ENCODE measurements at places on chromosomes 1 and 21.

DNA sequence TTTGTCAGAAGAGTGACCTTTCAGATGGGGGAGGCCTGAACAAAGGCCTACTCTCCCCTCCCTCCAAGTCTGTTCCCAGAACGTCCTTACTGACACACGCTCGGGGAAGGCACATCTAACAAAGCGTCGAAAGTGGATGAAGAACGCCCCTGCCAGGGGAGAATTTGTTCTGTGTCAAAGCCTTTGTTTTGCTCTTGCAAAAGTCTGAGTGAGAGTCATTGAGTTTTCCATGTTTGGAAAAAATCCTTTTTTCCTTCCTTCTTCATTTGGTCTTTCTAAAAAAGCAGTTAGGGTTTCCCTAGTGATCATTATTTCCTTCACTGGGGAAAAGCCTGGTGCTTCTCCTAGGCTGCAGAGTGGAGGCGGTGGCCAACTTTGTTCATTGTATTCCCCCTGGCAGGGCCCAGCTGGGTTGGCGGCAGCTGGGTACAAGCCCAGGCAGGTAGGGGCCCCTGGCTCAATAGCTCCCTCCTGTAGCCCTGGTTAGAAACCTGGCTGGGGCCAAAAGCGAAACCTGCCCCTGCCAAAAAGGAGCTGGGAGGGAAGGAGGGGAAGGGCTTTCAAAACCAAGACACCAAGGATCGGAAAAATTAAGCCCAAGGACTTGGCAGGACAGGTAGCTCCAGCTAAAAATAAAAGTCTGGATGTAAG lies 81.1 kb downstream of the ITPKB start:
- peak; percentile 87 for DNase-seq

DNA sequence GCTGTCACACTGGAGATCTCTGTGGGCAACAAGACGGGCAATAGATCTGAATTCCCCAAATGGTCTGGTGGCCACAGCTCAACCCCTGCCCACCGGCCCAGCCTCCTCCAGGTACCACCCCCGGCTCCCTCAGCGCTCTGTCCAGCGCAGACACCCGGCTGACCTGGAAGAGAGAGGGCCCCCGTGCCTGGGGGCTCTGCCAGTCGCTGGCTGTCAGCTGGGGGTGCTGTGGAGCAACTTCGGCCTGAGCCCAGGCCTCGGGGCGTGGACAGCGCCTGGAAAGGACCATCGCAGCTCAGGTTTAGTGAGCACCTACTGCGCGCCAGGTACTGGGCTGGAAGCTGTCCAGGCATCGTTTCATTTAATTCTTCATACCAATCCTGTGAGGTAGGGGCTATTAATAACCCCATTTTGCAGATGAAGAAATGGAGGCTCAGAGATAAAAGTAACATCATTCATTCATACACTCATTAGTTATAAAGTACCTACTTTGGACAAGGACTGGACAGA lies 51.0 kb downstream of the AHDC1 start:
- no peak for DNase-seq

DNA sequence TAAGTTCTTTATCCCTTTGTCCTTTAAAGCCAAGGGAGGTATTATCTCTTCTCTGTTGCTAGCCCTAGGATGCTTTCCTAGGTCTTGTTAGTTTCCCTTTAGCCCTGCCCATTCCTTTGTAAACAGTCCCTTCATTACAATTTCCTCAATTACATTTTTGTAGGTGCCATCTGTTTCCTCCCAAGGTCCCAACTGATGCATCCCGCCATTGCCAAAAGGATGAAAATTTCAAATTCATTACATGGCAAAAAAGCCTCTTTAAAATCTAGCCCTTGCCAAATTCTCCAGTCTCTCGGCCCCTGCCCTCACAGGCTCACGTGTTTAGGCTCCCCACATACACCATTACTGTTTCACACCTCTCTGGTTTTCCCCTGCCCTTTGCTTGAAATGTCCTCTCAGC lies 151.9 kb upstream of the C1orf87 start:
- DNase-seq = no peak

DNA sequence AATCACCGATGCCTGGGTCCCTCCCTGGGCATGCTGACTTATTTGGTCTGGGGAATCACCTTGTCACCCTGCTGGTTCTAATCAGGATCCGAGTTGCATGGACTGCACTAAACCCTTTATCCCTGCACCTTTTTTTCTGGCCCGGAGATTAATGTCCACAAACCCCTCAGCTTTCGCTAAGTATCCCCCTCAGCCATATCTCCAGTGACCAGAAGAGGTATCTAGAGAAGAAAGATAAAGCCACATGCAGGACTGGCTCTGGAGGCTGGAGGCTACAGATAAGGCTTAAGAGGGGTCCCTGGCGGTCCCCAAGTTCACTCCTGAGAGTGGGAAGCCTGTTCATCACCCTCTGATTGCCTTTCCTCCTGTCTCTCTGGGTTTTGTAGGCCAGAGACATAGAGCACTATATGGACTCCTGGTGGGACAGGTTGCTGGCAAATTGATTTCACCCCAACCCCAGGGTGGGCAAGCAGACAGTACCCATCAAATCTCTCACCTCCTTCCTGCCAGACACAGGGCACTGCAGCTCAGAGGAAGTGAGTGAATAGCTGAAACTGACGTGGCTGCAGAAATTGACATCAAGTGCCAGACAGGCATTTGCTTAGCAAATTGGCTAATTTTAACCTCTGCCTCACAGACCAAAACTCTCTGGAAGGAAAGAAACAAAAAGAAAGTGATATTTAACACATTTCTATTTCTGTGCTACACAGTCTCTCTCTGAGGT lies 38.8 kb downstream of the HMGB4 start:
- DNase-seq = no peak

- DNase-seq = no peak
Measured at GRCh38 chr1:178134061-178134460, 40.2 kb downstream of the RASAL2 start.

DNA sequence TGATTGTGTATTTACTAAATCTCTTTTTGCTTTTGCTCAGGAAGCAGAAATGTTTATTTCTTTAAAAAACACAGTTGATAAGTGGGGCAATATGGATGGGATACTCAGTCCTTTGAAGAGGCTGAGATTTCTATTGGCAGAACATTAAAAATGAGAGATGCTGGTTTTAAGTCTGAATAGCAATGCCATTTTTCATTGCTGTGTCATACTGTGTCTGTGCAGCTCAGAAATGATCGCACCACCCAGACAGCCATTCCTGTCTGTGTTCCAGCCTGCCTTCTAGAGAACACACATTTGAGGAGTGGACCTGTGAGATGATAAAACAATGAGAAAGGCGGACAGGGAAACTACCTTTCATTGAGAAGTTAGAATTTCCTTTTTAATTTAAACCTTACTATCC lies 231.2 kb upstream of the USP24 start:
- no peak for DNase-seq

GRCh38 chr1:157170677-157171515 lies 32.7 kb upstream of the ETV3 start:
- DNase-seq = peak; percentile 16

- DNase-seq = no peak
Measured at GRCh38 chr1:35980090-35980489, 49.2 kb downstream of the AGO3 start.

DNA sequence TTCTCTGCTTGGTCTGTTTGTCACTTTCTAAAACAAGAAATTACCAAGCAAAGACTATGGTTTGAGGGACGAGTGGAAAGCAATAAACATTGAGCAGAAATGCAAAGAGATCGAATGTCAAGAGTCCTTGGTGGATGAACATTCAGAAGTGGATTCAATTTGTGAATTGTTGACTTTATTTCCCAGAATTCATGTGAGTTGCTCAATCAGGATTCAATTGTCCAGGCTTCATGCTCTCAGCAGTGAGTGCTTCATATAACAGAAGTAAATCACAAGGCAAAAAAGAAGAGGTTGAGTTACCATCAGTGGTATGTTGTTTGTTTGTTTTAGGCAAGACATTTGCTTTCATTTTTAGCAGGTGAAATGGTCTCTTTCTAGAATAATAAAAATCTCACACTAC lies 31.9 kb downstream of the NGF start:
- DNase-seq = peak; percentile 72

DNA sequence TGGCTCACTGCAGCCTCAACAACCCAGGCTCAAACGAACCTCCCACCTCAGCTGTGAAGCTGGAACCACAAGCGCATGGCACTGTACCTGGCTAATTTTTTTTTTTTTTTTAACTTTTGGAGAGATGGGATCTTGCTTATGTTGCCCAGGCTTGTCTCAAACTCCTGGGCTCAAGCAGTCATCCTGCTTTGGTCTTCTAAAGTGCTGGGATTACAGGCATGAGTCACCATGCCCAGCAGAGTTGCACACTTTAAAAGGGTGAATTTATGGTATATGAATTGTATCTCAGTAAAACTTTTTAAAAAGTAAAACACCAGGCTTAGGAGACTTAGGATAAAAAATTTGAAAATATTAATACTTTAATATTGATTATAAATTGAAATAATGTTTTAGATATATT lies 99.1 kb downstream of the CLEC20A start:
- no peak for DNase-seq

DNA sequence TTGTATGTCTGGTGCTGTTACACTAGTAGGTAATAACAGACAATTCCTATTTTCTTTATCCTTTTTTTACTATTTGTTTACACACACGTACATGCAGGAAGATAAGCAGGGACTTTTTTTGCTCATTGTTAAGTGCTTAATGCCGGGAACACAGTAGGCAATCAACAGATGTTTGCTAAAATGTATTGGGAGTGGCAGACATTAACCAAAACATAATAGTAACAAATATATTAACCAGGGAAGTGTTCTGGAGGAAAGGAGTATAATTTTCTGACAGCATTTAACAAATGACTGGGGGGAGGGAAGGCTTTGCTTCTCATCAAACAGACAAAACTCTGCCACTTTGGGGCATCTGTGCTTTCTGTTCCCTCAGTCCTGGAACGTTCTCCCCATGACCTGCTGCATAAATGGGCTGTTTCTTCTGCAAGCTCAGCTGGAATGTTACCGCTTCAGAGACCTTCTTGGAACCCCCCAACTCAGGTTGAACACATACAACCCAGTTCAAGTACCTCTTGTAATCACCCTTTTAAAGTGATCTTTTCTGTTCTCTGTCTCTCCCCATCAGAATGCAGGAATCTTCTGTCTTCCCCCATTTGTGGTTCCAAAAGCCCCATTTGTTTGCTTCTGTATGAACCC lies 2.1 kb downstream of the CR1L start:
- peak; percentile 66 for DNase-seq

DNA sequence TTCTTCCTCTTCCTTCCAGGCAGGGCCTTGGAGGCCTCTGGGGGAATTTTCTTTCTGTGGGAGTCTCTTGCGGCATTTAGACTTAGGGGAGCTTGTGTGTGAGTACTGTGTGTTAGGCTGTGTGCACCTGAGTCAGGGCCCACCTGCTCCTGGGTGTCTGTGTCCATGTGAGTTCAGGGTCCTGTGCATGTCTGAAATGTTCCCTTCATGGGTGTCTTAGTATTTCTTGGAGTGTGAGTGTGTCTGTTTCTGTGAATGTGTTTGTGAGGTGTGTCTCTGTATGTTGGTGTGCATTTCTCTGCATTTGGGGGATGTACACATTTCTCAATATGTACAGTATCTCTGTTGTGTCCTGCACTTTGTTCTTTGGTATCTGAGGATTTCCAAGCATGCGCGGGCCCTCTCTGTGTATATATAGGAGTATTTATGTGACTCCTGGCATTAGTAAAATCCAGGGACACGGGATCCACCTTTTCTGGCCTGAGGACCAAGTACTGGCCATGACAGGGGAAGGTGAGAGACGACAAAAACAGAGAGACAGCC lies 2.4 kb downstream of the TFAP2E start:
- DNase-seq = no peak

DNA sequence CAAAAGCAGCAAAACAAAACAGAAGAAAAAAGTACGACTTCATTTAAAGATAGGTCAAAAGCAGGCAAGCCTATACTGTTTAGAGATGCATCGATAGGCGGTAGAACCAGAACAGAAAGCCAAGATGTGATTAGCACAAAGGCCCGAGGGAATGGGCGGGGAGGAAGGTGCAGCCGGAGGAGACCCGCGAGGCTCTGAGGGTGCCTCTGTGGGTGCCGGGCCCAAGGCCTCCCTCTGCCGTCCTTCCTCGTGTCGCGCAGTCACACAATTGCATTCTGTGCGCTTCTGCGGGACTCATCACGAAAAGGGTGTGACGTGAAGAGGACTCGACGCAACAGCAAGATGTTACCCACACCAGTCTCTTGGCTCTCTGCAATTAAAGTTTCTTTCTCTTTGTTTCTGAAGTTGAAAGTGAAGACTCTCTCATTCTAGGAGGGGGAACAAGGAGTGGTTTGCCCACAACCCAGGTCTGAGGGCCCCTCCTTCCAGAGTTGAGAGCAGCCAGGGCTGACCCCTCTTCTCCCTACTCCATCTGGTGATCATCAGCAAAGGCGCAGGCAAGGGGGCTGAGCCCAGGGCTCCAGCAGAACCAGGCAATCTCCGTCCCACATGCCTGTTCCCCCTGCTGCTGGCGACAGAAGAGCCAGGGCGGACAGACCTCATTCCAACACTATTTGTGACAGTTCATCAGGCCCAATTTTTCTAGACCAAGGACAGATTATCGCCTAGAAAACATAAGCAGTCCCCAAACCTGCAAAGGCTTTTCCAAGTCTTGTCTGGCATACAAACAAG lies 41.0 kb downstream of the NPHP4 start:
- DNase-seq = no peak

DNA sequence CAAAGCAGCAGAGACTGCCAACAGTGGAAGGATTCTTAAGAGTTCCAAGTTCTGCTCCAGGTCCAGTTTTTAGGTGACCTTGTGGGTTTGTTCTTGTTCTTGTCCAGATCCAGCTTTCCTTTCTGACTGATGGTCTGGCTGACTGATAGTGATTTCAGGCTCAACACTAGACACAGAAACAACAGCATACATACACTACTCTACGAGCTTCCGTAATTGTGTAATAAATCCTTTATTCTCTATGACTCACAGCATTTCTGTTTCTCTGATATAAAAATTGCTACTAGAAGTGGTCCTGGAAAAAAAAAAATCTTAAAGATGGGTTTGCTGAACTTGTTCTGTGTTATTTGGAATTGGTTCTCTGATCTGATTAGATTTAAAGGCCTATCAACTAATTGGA lies 62.2 kb upstream of the PTCH2 start:
- DNase-seq = no peak

- no peak for DNase-seq
Measured at GRCh38 chr1:173573596-173573995, 29.3 kb downstream of the SLC9C2 start.

Measured in DMS153 (cell line).